ENCODE measurements at places on chromosomes 11 and 22.

DNA sequence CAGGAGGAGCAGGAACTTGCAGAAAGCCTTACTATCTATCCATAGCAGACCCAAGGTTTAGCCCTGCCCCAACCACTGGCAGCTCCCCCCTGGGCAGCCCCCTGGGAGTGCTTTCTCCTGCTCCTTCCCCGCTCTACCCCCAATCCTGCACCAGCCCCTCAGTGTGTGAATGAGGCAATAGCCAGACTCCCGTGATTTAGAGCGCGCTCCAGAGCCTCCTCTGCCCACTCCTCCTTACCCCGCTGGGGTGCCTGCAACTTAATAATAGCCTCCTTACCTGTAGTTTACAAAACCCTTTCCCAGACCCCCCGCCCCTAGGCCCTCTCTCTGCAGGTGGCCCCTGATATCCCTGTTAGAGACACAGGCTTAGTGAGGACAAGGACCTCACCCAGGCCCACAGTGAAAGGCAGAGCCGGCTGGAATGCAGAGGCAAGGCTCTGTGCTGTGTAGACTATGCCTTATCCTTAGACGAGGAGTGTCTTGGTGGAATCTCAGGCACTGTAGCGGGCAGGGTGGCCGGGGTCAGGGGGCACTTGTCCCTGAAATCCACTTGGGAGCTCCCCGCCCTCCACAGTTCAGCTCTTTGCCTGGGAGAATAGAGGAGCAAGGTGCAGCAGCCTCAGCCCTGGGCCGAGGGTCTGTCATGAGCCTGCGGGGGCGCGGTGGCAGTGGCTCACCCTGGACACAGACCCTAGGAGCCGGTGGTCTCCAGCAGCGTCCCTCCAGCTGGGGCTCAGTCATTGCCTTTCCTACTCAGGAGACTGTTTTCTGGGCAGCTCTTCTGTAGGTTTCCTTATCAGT is 4.3 kb upstream of the CARNS1 start:
- no peak for DNase-seq

- DNase-seq: no peak
Observed at GRCh38 chr11:8801121-8801520, 109.9 kb upstream of the AKIP1 start.

- no peak for DNase-seq
Observed at GRCh38 chr11:116576526-116576925, 196.3 kb downstream of the BUD13 start.

GRCh38 chr22:25696763-25697162 is 45.2 kb upstream of the MYO18B start:
- DNase-seq: no peak

GRCh38 chr11:126181939-126182730 is 29.3 kb downstream of the RPUSD4 start:
- DNase-seq: no peak

DNA sequence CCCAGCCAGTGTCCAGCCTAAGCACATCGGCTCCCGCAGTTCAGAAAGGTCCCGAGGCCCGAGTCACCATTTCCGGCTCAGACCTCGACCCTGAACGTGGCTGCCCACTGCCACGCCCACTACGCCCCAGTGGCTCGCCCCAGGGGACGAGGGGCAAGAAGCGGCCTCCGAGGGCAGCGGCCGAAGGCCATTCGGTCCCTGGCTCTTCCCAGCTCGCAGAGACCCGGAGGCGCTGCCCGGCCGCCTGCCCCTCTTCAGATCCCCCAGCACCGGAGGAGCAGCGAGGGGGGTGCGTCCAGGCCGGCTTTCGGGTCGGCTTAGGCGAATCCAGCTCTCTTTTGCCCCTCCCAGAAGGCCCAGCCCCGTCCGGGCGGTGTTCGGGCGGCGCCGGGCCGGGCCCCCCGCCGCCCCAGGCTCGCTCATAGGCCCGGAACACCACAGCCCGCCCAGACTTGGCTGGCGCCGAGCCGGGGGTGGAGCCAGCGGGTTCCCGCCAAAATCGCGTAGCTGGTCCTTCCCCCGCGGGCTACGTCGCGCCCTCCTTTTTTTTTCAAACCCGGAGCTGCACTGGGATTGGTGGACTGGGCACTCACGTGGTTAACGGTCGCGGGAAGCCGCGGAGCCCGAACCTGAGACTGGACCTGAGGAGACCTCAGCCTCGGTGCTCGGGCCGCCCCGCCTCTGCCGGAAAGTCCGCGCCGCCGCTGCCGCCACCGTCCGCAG is at the start of gene WEE1:
Gene WEE1 (plus strand): TSS at position 619 of the 723 bp plus-strand sequence. CDS start 264 bp downstream, outside the sequence.
- DNase-seq: peak; percentile 96

- DNase-seq: no peak
Observed at GRCh38 chr11:72673943-72674828, at the start of gene PDE2A. Gene PDE2A (minus strand): TSS chr11:72674422. CDS start chr11:72674207, 215 bp downstream.

DNA sequence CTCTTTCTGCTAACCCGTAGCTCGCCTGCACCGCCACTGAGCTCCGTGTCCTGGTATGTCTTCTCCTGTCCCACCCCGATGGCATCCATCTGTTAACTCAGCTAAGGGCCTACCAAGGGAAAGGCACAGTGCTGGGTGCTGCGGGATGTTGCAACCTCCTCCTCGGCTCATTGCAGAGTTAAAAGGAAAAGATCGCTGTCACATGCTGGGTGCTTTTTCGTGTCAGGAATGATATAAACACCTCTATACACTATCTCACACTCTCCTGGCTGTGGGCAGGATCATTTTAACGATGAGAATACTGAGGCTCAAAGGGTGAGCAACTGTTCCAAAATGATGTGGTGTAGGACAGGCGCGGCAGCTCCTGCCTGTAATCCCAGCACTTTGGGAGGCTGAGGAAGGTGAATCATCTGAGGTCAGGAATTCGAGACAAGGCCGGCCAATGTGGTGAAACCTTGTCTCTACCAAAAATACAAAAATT is 10.1 kb downstream of the TXN2 start:
- no peak for DNase-seq

- DNase-seq: peak; percentile 71
Observed at GRCh38 chr11:76208438-76209374, 2.4 kb upstream of the WNT11 start.

- DNase-seq: no peak
Observed at GRCh38 chr11:112082729-112083128, 3.8 kb downstream of the TIMM8B start.

- DNase-seq: no peak
Observed at GRCh38 chr11:68950762-68951161, 30.0 kb downstream of the MRGPRD start.

GRCh38 chr11:36030731-36031281 is 86.9 kb downstream of the LDLRAD3 start:
- DNase-seq: no peak

DNA sequence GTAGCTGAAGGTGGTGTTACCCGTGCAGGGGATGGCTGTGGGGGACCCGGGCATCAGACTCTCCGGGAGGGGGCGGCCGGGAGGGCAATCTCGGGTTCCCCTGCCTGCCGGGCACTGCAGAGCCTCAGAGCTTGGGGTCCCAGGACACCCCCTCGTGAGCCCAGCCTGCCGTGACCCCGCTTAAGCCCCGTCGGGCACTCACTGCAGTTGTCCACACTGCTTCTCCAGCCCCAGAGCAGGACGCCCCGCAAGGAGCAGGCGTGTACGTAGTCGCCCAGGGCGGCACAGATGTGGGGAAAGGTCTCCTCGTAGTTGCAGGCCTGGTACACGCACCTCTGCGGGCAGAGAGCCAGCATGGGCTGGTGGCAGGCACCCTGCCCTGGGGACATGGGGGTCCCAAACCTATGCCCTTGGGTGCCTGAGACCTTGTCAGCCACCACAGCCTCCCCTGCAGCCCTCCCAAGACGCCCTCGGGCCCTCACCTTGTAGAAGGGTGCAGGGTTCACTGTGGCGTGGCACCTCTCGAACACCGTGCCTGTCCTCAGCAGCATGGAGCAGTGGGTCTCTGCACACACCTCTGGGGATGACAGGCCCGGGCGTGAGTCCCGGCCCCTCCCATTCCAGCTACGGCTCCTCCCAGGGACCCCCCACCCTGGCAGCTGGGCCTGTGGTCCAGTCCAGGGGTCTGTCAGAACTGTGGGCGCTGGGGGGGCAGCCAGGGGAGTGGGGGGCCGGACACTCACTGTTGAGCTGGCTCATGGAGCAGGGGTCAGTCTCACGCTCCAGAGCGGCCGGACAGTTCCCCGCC is 8.8 kb downstream of the MUC6 start:
- DNase-seq: no peak

GRCh38 chr11:111019871-111020670 is 225.5 kb upstream of the POU2AF2 start:
- DNase-seq: no peak

DNA sequence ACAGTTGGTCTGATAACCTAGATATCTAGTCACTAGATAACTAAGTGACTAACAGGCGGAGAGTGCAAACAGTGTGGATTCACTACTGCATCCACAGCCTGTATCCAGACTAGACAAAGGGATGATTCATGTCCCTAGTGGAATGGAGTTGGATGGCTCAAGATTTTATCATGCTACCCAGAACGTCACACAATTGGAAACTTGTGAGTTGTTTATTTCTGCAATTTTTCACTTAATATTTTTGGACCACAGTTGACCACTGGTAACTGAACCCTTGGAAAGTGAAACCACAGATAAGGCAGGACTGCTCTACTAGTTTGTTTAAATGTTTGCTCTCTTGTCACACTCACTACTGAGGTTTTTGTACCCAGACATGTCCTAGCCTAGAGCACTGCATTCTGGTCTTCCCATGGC is 76.0 kb downstream of the UBASH3B start:
- DNase-seq: no peak

DNA sequence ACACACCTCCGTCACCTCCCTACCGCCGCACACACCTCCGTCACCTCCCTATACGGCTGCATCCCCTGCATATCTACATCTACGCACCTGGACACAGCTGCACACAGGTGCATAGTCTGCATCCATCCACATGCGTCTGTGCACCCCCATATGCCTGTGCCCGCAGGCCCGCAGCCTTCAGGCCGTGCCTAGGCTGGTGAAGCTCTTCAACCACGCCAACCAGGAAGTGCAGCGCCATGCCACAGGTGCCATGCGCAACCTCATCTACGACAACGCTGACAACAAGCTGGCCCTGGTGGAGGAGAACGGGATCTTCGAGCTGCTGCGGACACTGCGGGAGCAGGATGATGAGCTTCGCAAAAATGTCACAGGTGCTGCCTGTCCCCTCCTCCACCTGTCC is 4.8 kb downstream of the PKP3 start:
- no peak for DNase-seq

DNA sequence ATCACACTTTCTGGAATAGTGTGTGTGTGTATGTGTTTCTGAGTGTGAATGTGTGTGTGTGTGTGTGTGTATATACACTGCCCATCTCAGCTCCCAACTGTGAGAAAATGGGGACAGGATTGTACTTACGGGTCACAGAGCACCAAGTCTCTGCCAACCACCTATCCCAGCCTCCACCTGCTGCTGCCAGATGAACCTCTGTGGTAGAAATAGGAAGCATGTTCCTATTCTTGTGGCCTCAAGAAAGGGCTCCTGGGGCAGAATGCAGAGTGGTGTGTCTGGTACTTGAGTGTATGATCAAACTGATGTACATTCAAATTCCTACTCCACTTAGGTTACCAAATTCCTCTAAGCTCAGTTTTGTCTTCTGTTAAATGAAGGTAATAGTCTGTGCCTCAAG is 14.6 kb downstream of the UBASH3B start:
- no peak for DNase-seq

DNA sequence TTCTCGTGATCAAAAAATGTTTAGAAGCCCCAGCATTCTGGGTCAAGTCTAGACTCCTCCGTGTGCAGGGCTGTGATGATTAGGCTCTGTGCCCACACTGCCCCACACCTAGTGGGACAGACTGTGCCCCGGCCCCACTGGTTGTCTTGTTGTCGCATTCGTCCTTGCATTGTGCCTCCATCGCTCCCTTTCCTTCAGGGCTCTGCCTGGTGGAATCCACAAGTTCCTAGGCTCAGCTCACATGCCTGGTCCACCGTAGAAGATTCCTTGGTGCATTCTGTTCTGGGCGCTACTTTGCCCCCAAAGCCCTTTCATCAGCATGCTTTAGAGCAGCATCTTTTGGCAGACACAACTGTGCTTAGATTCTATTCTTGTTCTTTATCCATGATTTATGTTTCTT is 23.5 kb upstream of the THY1 start:
- DNase-seq: no peak

- DNase-seq: no peak
Observed at GRCh38 chr11:118771547-118772288, 19.2 kb downstream of the DDX6 start.

GRCh38 chr11:88814076-88814475 is 251.7 kb downstream of the GRM5 start:
- no peak for DNase-seq

DNA sequence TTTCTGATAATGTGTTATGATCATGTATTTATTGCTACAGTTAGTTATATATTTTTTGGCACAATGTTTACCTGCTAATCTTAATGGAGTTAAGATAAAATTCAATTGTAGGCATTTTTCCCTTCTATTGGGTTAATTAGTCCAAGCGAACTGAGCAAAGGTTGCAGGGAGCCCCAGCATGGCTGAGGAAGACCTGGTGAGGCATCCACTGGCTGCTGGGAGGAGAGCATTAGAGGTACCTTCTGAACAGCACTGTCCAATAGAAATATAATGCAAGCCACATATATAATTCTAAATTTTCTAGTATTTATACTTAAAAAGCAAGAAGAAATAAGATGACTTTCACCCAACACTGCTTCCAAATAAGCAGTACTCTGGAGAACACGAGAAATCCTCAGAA is 689 bp upstream of the TMEM126A start:
- no peak for DNase-seq

GRCh38 chr11:32939046-32939445 is 46.4 kb downstream of the QSER1 start:
- no peak for DNase-seq

DNA sequence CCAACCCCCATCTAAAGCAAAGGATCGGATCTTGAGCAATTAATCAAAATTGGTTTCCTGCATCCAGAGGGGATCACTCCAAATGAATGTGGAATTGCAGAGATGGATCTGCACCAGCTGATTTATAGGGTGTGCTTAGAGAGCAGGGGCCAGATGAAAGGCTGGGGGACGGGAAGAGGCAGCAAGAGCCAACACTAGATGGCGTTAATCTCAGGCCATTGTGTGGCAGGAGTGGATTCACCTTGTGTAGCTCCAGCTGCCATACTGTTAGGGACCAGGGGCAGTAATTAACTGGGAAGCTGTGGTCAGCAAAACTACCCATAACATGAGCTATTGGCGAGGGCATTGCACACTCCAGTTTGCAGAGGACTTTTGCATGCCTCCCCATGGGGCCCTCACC is 35.6 kb downstream of the SERPINH1 start:
- no peak for DNase-seq

DNA sequence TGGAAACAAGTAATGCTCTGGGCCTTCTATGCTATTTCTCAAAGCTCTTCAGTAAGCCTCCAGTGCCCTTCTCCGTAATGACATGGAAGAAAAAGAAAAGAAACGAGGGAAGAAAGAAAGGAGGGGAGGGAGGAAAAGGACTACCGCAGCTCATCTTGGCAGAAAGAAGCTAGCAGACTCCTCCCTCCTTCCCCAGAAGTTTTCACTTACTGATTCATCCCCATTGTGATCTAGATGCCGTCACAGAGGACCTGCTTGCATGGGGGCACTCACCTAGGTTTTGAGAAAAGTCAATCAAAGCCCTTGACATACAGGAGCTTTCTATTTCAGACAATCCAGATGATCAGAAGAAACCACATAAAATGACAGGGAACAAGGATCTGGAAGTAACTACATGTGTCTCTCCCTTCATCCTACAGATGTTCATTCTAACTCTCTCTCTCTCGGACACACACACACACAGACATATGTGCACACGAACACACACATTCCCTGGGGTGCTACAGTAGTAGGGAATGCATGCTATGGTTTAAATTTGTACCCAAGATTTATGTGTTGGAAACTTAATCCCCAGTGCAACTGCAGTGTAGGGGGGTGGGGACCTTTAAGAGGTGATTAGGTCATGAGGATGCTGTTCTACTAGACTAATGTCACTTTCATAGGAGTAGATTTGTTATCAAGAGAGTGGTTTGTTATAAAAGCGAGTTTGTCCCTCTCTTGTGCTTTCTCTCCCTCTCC is 37.6 kb upstream of the RCN1 start:
- DNase-seq: no peak
